ENCODE measurements at places on chromosomes 13 and 19.
A peak's percentile ranks its signal among the peaks of the same experiment; 100 is the strongest.

- DNase-seq: peak; percentile 63
These were observed 16.3 kb upstream of the RNASEH2B start for GRCh38 chr13:50893211-50893852.

DNA sequence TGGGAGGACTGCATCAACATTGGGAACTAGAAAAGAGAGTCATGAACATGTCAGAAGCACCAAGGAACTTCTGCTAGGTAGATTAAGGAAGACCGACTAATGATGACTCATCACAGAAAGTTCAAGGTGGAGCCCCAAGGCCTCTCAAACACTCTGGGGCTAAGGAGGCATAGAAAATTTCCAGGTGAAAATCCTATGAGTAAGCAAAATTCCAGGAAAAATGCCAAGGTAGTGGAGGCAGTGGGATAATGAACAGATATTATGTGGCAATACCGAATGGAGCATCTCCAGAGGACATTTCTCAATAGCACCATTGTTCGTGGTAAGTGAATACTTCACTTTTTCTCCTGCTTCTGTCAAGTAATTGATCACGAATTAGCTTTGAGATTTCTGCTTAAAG is 336.5 kb downstream of the MZT1 start:
- DNase-seq: no peak

DNA sequence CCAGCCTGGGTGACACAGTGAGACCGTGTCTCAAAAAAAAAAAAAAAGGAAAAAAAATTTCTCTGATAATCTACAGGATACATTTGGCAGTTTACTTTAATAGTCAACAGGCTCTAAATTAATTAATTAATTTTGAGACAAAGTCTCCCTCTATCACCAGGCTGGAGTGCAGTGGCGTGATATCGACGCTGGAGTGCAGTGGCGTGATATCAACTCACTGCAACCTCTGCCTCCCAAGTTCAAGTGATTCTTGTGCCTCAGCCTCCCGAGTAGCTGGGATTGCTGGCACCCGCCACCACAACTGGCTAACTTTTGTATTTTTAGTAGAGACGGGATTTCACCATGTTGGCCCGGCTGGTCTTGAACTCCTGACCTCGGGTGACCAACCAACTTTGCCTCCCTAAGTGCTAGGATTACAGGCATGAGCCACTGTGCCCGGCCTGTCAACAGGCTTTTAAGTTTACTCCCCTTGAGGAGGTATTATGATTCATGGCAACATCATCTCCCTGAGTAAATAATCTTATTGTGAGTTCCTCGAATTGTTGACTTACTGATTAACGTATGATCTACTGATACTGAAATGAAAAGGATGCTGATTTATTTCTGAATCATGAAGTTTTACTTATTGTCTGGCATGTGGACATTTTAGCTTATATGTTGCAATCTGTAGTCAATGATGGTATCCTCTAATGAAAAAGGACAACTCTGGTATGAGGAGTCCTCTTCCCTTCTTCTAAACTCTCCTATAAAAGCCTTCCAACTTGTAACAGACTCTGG is 21.3 kb upstream of the MTRF1 start:
- no peak for DNase-seq

DNA sequence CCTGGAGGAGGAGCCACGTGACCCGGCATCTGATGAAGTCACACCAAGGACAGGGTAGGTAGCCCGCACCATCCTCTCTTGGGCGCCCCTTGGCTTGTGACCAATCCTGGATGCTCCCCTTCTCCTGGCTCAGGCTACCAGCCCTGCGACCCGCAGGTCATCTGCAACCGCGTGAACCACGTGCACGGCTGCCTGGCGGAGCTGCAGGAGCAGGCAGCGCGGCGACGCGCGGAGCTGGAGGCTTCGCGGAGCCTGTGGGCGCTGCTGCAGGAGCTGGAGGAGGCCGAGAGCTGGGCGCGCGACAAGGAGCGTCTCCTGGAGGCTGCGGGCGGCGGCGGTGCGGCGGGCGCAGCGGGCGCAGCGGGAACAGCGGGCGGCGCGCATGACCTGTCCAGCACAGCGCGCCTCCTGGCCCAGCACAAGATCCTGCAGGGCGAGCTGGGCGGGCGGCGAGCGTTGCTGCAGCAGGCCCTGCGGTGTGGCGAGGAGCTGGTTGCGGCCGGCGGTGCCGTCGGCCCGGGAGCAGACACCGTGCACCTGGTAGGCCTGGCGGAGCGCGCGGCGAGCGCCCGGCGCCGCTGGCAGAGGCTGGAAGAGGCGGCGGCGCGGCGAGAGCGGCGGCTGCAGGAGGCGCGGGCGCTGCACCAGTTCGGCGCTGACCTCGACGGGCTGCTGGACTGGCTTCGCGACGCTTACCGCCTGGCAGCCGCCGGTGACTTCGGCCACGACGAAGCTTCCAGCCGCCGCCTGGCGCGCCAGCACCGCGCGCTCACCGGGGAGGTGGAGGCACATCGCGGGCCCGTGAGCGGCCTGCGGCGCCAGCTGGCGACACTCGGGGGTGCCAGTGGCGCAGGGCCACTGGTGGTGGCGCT is 45.9 kb downstream of the SPTBN4 start:
- no peak for DNase-seq

DNA sequence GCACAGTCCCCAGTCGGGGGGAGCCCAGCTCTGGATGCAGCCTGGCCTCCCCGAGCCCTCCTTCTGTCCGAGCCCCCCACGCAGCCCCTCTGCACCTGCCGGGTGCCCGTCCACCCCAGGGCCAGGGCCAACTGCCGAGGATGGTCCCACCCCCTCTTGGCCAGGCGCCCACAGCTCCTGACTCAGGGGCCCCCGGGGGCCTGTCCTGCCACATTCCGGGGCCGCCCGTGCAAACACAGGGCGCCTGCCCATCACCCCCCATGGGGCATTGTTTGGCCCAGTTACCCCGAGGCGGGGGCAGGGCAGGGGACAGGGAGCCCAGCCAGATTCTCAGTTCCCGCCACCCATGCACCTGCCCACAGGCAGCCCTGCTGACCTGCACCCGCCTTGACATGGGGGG is 5.3 kb upstream of the TCF3 start:
- no peak for DNase-seq

- peak; percentile 36 for DNase-seq
These were observed 726 bp upstream of the UFM1 start for GRCh38 chr13:38348861-38349389.

DNA sequence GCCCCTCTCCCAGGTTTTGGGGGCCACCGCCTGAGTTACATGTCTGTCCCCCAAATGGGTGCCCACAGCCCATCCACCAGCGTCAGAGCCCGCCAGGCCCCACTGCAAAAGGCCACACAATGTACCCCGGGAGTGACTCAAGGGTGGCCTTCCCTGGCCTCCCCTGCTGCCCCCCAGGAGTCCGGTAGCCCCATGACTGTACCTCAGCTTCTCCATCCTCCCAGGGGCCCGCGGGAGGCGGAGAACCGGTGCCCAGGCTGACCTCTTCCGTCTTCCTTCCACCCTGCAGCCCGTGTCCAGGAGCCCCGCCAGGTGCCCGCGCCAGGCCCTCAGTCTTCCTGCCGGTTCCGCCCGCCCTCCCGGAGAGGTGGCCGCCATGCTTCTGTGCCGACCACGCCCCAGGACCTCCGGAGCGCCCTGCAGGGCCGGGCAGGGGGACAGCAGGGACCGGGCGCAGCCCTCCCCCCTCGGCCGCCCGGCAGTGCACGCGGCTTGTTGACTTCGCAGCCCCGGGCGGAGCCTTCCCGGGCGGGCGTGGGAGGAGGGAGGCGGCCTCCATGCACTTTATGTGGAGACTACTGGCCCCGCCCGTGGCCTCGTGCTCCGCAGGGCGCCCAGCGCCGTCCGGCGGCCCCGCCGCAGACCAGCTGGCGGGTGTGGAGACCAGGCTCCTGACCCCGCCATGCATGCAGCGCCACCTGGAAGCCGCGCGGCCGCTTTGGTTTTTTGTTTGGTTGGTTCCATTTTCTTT is 10.3 kb downstream of the CBARP start:
- DNase-seq: no peak

- DNase-seq: no peak
These were observed 15.7 kb downstream of the CAB39L start for GRCh38 chr13:49428041-49428763.

- no peak for DNase-seq
These were observed 9.4 kb upstream of the CEACAM19 start for GRCh38 chr19:44661904-44662303.

GRCh38 chr19:32200312-32201038 is 144.9 kb upstream of the ZNF507 start:
- no peak for DNase-seq

DNA sequence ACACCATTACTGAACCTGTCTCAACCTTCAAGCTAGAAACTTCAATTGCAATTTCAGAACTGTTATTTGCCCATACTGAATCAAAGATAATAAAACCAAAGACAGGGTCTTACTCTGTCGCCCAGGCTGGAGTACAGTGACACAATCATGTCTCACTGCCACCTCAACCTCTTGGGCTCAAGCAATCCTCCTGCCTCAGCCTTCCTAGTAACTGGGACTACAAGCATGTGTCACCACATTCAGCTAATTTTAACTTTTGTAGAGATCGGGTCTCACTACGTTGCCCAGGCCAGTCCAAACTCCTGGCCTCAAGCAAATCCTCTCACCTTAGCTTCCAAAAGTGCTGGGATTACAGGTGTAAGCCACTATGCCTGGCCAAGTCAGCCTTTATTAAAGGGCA is 143.4 kb downstream of the DIAPH3 start:
- DNase-seq: no peak

GRCh38 chr19:5829567-5830310 is 9.8 kb downstream of the FUT6 start:
- no peak for DNase-seq

DNA sequence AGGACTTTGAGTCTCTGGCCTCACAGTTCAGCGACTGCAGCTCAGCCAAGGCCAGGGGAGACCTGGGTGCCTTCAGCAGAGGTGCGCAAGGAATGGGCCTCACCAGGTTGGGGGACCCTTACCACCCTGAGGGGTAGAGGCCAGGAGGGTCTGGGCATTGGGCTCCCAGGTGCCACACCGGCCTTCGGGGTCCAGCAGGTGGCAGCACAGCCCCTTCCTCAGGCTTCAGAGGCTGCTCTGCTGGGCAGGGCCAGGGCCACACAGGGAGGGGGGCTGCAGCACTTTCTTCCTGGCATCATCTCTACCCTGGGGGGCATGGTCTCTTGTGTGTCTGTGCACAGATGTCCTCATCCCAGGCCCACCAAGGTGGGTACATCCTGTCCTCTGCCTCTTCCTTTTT is 12.9 kb downstream of the PIN1 start:
- DNase-seq: peak; percentile 44

All from CD4-positive, alpha-beta T cell treated with Interleukin-2 at 100 ng/mL for 4 hours (primary cell).